Stimulated activated CD4-positive, alpha-beta T cell treated with anti-CD3 and anti-CD28 coated beads, TNF-alpha, amount 100 ng/mL, for 1 hour (primary cell): ENCODE measurements at places on chromosomes 3 and 15.

- no peak for DNase-seq
Measured at GRCh38 chr3:86702381-86702958, 288.5 kb downstream of the VGLL3 start.

GRCh38 chr3:137199678-137200077 is 241.9 kb downstream of the IL20RB start:
- no peak for DNase-seq

- DNase-seq = no peak
Measured at GRCh38 chr3:125123451-125124305, 67.9 kb upstream of the HEG1 start.

- DNase-seq = no peak
Measured at GRCh38 chr3:54345847-54346375, 223.6 kb downstream of the CACNA2D3 start.

GRCh38 chr15:54305138-54305537 is 326.9 kb downstream of the UNC13C start:
- DNase-seq = no peak

- no peak for DNase-seq
Measured at GRCh38 chr15:80326270-80326669, 74.3 kb upstream of the CTXND1 start.

- no peak for DNase-seq
Measured at GRCh38 chr15:50996641-50997040, 88.2 kb downstream of the AP4E1 start.

- DNase-seq = no peak
Measured at GRCh38 chr15:100727291-100727851, 125.0 kb downstream of the ASB7 start.

DNA sequence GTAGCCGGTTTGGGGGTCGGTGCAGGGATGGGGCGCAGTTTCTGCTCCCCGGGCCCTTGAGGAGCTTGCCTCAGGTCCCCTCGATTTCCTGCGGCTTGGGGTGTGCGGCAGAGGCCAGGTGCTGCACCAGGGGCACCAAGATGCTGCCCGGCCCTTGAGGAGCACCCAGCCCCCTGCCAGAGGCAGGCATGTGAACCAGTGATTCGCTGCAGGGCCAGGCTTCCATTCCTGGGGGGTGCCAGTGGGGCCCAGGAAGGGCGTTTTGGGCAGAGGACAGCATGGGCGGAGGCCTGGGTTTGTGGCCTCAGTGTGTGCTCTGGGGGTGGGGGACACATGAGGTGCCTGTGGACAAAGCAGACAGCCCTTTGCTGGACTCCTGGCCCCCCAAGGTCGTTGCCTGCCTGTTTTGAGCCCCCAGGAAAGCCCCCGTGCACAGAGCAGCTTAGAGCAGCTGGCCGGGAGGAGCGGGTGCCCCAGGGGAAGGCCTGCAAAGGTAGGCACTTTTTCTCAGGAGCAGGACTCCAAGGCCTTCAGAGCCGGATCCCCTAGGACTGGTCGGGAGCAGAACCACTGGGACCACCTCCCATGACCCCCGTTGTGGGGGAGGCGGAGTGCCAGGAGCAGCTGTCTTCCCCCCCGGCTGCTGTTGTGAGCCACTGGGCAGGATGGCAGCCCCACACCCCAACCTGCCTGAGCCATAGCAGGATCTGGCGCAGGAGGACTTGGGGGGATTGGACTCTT is 1.6 kb downstream of the PLXNA1 start:
- DNase-seq = no peak

- DNase-seq = no peak
Measured at GRCh38 chr3:172877011-172877410, 126.5 kb downstream of the ECT2 start.

DNA sequence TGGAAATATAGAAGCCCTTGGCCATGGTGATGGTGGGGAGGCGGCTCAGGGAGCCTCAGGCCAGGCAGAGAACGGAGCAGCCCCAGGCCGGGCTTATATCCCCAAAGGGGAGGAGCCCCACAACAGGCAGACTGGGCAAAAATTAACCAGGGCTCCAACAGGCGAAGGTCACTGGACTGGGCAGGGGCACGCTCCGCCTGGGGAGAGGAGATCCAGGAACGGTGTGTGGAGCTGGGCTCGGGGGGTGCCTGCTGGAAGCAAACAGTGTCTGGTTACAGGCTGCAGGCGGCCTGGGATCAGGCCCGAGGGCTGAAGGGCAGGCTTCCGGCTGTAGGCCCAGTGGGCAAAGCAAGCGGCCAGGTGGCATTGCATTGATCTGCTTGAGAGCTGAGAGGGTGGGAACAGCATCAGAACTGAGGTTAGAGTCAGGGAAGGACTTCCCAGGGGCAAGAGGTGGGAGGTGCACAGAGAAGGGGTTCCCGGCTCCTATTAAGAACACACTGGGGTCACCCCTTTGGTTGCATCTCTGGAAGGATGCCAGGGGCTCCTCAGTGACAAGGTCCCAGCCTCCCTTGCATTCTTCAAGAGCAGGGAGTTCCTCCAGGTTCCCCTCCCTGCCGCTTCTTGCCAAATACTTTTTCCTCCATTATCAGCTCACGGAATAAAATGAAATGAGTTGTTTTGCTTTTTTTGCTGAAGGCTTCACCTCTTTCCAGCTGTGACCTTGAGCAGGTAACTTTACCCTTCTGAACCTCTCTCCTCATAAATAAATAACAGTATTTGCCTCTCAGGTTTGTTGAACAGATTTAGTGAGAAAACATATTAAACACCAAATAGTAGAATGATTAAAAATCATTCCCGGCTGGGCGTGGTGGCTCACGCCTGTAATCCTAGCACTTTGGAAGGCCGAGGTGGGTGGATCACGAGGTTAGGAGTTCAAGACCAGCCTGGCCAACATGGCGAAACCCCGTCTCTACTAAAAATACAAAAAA is 7.8 kb downstream of the ANPEP start:
- DNase-seq = no peak

- DNase-seq = no peak
Measured at GRCh38 chr15:84616235-84616634, 15.4 kb downstream of the ZSCAN2 start.

DNA sequence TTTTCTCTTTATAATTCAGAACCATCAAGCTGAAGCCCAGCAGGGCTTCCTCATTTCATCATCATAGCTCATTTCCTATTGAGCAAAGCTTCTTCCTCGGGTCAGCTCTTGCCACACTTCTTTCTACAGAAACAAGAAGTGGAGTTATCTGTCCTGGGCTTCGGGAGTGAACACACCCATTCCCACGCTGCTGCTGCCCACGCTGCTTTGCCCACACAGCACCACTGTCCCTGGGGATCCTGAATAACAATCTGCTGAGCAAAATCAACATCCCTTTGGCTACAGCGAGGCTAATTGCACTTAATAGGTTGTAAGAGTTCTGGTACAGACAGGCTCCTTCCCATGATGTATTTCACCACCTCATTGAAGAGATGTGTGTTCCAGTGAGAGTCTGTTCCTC is 23.7 kb downstream of the CEP19 start:
- DNase-seq = no peak

GRCh38 chr3:28601291-28601690 is 252.7 kb upstream of the AZI2 start:
- no peak for DNase-seq

DNA sequence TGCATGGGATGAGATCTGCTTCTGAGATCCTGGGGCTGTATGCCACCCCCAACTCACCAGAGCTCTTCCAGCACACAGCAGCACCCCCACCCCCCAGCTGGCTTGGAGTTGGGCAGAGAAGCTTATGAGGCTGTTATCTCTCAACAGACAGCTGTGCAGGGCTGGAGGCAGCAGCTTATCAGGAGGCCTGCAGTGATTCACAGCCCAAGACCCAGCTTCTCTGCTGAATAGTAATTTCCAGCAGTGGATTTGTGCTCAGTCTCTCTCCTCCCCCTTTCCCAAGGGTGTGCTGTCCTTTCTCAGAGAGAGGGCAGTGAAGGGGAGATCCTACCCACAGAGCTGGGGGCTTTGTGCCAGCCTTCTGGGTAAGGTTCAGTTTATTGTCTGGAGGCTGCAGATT is 2.1 kb downstream of the RPP25 start:
- no peak for DNase-seq

GRCh38 chr3:149263856-149264255 is 42.2 kb upstream of the CP start:
- DNase-seq = no peak

GRCh38 chr3:107258300-107258699 is 118.9 kb upstream of the CCDC54 start:
- no peak for DNase-seq

DNA sequence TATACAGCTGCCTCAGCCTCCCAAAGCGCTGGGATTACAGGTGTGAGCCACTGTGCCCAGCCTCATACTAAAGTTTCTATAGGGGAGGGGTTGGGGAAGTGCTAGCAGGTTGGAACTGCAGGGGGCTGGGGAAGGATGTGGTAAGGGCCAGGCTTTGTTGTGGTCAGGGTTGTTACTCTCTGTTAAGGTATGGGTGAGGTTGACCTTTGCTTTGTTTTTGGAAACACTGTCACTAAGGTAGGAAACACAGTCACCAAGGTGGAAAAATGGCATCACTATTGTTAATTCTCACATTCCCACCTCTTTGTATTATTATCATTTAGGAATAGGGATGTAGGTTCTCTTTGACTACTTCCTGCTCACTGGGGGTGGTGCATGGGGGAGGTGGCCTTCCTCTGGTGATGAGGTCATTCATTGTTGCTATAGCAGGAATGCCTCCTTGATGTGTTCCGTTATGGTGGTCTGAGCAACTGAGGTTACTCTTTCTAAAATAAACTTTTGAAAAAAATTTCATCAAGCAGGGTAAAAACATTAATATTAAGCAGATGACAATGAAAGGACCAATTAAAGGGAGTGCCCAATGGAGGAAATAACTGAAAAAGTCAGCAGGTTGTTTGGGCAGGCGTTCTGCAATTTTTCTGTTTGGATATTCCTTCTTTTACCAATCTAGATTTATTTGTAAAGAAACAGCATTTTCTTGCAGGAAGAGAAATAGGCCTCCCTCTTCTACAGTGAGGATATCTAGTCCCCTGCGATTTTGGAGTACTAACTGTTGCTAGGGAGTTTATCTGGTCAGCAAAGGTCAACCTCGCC is 150.5 kb downstream of the WDR76 start:
- DNase-seq = no peak

DNA sequence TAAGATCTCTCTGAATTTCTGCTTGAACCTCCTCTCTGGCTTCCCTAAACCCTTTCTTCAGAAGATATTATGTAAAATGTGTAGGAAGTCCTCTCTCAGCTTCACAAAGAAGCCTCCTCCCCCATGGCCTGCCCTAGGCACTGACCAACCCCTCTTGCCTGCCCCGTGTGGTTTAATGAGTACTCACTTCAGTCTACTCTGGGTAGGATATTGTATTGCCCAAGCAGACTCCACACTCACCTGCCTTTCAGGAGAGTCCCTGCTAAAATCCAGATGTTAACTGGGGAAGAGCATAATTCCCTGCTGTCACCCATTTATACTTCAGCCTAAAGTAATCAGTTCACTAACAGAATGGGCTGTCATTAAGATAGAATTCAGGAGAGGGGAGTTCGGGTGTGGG is 2.6 kb upstream of the AGBL1 start:
- DNase-seq = no peak

DNA sequence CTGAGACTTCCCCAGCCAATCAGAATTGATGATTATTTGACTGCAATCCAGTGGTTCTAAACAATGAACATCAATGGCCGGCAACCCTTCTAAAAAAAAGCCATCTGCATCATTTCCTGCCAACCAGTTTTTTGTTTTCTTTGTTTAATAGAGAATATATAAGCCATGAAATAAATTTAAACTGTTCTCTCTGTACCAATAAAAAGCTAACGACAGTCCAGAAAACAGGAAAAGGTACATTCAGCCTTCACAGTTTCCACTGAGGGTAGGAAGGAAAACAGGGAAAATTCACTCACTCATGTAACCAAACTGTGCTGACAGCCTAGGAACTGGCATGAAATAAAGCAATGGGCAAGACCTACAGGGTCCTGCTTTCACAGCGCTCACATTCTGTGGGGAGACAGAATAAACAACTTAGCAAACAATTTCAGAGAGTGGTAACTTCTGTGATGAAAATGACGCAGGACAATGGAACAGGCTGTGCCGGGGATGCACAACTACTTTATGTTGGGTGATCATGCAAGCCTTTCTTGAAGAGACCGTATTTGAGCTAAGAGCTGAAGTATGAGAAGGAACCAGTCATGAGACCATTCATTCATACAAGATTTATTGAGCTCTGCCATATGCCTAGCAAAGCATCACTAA is 630.1 kb downstream of the MAGI1 start:
- no peak for DNase-seq

DNA sequence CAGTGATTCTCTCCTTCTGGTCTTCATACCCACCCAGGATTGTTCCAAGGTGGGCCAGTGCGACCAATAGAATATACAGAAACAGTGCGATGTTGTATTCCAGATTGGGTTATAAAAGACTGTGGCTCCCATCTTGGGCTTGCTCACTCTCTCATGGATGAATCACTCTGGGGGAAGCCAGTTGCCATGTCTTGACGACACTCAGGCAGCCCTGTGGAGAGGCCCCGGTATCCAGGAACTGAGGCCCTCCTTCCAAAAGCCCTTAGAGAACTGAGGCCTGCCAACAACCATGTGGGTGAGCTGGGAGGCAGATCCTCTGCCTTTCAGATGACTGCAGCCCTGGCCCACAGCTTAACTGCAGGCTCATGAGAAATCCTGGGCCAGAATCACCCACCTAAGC is 57.2 kb downstream of the SH3GL3 start:
- no peak for DNase-seq

- DNase-seq = no peak
Measured at GRCh38 chr15:39621210-39621609, 40.3 kb downstream of the THBS1 start.

DNA sequence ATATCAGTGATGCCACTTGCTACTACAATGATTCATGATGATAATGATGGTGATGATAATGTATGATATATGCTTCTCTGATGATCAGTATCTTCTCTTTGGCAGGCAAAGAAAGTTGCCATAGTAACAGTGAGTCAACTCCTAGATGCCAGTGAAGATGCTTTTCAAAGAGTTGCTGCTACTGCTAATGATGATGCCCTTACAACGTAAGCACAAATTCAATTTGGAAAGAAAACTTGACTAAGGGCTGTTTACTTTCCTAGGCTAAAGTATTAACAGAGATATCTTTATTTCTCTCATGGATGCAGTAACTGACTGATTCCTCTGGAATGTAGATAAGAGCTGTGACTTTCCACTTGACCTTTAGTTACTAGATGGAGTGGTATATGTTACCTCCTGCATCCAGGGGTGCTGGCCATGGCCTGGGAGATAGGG is 27.8 kb downstream of the ADGRG7 start:
- DNase-seq = no peak
